ENCODE measurements at places on chromosomes 4 and X. TPM values are rescaled to one million over a fixed set of nuclear protein-coding genes. Genes with fewer than 3 reads are reported as not detected.

DNA sequence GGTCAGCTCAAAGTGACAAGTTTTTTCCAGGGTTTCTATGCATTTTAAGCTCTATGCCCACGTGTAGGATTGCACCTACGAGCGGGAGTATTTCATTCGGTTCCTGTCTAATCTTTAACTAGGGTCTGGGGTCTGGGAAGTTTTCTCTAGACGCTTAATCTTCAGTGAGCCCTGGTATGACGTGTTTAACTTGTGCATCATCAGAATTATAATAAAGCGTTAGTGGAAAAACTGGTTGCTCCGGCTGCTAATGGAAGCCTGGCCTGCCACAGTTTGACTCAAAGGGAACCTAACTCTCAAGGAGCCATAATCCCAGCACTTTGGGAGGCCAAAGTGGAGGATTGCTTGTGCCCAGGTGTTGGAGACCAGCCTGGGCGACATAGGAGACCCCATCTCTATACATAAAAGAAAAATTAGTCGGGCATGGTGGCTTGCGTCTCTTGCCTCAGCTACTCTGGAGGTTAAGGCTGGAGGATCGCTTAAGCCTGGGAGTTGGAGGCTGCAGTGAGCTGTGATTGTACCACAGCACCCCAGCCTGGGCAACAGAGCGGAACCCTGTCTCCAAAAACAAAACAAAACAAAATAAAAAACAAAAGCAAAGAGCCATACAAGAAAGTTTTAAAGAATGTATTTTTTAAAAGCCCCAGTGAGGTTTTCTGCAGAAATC is 30.2 kb downstream of the ARSD start:
- DNase-seq, result no peak

GRCh38 chrX:154354516-154354915 is 19.9 kb downstream of the FLNA start:
- DNase-seq, result no peak

GRCh38 chr4:38570647-38571276 is 93.2 kb upstream of the KLF3 start:
- DNase-seq, result no peak

DNA sequence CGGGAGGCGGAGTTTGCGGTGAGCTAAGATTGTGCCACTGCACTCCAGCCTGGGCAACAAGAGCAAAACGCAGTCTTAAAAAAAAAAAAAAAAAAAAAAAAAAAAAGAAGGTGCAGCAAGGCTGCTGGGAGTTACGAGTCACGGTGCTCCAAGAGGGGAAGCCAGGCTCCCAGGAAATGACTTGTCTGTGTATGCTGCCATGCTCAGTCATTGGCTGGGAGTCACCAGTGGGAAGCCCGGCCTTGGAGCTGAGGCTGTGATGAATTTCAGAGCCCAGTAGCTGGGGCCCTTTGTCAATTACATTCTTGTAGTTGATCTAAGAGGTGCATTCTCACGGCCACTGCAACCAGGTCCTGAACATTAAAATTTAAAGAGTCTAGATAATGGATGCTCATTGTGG is 1105.1 kb upstream of the TENM3 start:
- DNase-seq, result no peak

DNA sequence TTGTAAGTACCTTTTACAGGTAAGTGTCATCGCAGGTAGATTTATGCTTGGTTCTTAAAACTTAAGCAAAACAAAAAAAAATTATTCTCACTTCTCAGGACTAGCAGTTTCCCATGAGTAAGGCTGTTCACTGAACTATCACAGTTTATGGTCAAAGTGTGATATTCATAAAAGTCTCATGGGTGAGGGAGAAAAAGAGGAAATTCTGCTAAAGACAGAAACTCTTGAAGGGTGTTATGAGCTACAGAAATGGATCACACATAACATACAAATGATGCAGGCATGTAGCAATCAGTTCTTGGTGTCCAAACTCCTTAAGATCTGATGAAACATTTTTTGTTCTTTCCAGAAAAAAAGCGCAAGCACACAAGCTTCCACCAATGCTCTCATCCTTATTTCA is 8.5 kb downstream of the RAB9A start:
- no peak for DNase-seq

DNA sequence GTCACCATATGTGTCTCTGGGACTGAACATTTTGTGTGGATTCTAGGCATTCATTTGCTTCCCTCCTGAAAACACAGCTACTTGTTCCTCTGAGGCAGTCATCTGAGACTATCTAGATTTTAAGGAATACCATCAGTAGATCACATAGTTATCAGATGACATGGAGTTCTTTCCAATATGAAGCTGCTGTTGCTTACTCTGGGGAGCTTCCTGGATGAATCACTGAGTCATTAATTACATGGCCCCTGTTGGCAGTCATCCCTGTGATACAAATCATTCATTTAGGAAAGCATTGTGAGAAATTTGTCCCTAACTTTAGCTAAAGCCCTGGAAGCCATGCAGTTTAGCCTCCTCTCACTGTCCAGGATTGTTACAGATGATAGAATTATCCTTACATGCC is 98.2 kb upstream of the ARSJ start:
- DNase-seq, result peak; percentile 92

DNA sequence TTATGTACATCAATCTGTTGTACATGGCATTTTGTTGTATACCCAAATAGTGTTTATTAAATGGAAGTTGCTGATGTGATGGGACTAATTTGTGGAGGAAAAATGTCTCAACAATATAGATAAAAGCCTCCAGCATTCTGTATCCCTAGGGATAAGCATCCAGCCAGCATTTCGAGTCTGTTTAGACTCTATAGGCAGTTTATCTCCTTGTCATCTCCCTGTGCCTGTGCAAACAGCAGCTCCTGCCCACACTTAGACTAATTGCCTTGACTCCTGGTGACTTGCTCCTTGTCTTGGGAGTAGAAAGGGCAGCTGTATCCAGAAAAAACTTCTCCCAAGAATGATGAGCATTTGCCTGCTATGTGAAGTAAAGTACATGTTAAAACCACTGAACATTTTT is 83.8 kb downstream of the DOCK11 start:
- DNase-seq, result no peak

DNA sequence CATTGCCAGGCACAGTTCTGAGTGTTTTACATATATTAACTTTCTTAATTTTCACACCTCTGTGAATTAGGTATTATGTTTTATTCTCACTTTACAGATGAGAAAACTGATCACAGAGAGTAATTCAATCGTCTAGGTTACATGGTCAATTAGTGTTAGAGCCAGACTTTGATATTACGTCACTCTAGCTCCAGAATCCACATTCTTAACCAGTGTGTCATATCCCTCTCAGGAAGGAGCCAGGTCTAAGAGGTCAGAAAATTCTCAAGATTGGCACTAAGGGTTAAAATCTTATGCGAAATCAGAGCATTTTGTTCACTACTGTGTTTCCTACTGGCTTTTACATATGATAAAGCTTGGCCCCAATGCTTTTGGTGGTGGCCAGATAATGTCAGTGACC is 7.4 kb downstream of the DMP1 start:
- DNase-seq, result peak; percentile 91

DNA sequence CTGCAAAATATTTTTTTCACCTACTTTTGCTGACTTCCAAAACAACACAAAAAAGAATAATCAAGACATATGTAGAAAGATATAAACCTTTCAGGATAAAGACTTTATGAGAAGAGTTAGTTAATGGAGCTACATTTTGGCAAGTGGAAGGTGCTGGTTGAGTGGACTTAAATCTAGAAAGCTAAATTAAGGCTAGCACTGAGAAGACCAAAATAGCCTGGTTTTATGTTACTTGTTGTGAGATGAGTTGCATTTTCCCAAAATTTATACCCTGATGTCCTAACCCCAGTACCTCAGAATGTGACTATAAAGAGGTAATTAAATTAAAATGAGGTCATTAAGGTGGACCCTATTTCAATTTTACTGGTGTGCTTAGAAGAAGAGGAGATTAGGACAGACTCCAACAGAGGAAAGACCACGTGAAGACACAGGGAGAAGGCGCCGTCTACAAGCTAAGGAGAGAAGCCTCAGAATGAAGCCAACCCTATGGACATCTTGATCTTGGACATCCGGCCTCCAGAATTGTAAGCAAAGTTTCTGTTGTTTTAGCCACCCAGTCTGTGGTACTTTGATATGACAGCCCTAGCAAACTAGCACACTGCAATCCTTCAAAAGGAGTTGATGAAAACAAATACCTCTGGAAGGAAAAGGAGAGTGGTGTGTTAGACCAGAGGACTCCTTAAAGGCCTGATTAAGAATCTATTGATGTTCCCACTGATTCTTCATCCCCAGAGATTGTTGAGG is 67.4 kb downstream of the FGFBP1 start:
- DNase-seq, result no peak

DNA sequence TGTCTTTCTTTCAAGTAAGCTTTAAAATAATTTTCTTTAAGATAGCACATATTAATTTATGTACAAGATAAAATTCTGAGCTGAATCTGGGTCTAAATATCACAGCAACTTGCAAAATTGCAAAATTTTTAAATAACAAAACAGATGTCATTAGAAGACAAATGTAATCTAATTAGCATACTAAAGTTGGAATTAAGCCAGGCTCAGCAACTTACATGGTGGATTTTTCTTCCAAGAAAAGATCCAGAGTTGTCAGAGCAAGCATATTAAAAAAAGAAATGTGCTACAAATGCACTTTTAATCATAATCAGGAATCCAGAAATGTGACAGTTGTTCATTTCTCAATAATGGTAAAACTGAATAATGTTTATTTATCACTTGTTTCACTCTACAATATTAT is 906.9 kb upstream of the INTU start:
- no peak for DNase-seq

GRCh38 chr4:76526585-76526990 is 91.6 kb downstream of the SHROOM3 start:
- no peak for DNase-seq

GRCh38 chr4:5759236-5760075 is 48.5 kb downstream of the EVC start:
- no peak for DNase-seq

GRCh38 chr4:16461362-16461761 is 235.1 kb upstream of the TAPT1 start:
- DNase-seq, result peak; percentile 12

The CHRNA9 gene
- not detected for total RNA-seq

The FAM47E gene
- total RNA-seq, result 0.11 TPM

The C4orf51 gene
- not detected for total RNA-seq

The SAGE1 gene
- not detected for total RNA-seq

Data from endothelial cell of umbilical vein (primary cell).